H1 (cell line): ENCODE measurements at places on chromosomes 5 and 9. TPM values are rescaled to one million over a fixed set of nuclear protein-coding genes. Genes with fewer than 3 reads are reported as not detected.

DNA sequence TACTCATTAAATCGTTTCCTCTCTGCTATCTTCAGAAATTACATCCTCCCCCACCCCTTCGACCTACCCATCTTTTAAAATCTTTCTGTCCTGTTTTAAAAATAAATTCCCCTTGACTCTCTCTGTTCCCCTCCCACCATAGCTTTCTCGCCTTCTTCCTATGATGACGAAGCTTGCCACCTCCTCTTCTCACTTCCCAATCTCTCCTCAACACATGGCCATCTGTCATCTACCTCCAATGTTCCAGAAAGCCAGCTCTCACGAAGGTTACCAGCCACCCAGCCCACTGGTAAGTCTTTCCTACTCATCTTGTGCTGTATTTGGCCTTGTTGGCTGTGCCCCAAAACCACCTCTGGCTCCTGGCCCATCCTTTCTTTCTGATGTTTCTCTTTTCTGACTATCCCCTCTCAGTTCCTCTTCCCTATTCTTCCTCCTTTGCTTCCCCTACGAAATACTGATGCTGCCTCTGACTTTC, 346.3 kb downstream of the ENC1 start:
- DNase-seq = no peak

The OBP2B gene
- total RNA-seq = not detected in 2 replicates

- DNase-seq = no peak
These were observed 201.2 kb upstream of the CDKN2B start for GRCh38 chr9:22210262-22210661.

DNA sequence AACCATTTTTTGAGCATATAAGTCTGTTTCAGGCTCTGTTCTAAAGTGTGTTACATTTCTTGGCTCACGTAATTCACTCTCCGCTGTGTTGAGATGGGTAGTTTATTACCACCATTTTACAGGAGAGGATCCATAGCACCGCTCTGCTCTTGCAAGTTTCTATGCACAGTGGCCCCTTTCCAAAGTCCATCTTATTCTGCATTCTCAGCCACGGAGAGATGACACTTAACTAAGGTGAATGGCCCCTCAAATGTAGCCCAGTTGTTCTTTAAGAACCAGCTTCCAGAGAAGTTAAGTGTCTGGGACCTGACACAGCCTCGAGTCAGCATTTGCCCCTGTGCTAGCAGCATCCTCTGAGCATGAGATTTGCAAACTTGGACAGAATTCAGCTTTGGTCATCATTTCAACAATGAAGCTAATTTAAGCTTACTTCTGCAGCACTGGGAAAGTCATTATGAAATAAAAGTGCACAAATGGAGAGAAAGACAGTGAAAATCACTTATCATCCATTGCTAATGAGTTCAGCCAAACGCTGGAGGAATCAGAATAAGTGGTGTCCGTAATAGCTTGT, 61.9 kb downstream of the FAM78A start:
- no peak for DNase-seq

The RASEF gene
- total RNA-seq = 4.3 and 4.6 TPM in 2 replicates

GRCh38 chr9:133485531-133486260, 6.8 kb upstream of the SLC2A6 start:
- no peak for DNase-seq

GRCh38 chr5:160061770-160062169, 52.8 kb downstream of the TTC1 start:
- peak; percentile 64 for DNase-seq

The ST8SIA4 gene
- 0.50 and 0.77 TPM in 2 replicates for total RNA-seq

GRCh38 chr9:72880821-72881220, 72.0 kb downstream of the ALDH1A1 start:
- no peak for DNase-seq

DNA sequence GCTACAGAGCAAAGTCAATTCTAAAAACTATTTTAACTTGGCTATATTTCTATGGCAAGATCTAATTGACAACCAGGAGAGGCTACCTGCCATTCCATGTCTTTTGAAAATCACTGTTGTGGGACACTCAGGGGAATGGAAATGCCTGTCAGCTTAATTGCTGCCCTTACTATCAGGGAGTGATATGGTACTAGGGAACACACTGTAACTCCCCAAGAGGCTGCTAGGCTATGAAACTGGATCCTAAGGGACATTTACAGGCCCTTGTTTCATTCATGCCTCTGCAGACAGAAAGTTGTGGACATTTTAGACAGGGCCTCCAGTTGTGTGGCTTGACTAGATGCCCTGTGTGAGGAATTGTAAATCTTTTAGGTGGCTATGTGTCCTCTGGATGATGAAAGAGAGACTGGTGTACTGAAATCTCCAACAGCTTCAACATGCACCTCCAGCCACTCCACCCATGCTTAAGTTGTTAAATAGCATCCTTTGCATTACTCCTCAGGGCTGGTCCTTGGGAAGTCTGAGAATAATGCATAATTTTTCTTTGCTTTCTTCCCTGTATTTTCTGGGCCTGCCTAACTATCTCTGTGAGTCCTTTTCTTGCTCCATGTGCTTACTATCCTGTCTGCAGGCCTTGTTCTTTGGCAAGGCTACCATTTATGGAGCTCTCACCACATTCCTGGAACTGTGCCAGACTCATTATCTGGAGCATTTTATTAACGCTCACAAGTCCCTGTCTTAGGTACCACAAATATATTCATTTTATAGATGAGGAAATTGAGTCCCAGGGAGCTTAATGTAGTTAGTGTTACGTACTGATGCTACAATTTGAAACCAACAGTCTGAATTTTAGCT, 3.2 kb downstream of the MROH2B start:
- no peak for DNase-seq

DNA sequence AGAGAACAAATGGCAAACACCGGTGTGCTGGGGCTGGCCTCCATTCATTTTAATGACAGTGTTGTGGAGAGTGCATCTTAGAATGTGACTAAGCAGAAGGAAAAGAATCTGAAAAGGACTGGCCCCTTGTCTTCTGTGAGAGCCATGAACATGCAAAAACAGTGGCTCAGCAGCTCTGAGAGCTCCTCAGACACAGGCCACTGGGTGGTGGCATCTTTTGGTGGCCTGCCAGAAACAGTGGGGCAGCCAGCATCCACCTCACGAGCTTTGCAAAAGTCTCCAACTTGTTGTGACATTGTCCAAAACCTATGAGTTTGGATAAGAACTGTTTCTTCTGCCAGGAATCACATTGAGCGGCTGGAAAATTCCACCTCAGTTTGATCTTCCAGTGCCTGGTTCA, 233.4 kb downstream of the NR3C1 start:
- DNase-seq = no peak

The FGF1 gene
- 0.11 and 0.50 TPM in 2 replicates for total RNA-seq

The PRDM9 gene
- total RNA-seq = not detected in 2 replicates

The CDHR2 gene
- 0.43 and 0.69 TPM in 2 replicates for total RNA-seq

The SLC34A3 gene
- not detected in 2 replicates for total RNA-seq

The LRRC70 gene
- total RNA-seq = 0.17 and 0.67 TPM in 2 replicates

The GLE1 gene
- 14.9 and 15.1 TPM in 2 replicates for total RNA-seq

GRCh38 chr9:87405677-87406542, 91.8 kb upstream of the DAPK1 start:
- no peak for DNase-seq

DNA sequence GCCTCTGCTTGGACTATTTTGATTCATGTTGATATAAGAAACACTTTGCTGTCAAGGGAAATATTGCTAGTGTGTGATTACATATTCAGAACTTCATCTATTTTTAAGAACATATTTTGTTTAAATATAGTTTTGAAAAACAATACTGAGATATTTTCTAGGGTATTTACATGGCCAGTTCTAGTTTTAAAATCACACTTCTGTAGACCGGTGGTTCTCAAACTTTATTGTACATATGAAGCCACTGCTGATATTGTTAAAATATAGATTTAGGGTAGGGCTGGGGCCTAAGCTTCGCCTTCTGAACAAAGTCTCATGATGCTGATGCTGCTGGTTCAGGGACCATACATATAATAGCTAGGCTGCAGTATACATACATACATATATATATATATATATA, 1000.0 kb downstream of the PTPRD start:
- no peak for DNase-seq

GRCh38 chr5:37478121-37478894, 99.2 kb downstream of the WDR70 start:
- DNase-seq = no peak

DNA sequence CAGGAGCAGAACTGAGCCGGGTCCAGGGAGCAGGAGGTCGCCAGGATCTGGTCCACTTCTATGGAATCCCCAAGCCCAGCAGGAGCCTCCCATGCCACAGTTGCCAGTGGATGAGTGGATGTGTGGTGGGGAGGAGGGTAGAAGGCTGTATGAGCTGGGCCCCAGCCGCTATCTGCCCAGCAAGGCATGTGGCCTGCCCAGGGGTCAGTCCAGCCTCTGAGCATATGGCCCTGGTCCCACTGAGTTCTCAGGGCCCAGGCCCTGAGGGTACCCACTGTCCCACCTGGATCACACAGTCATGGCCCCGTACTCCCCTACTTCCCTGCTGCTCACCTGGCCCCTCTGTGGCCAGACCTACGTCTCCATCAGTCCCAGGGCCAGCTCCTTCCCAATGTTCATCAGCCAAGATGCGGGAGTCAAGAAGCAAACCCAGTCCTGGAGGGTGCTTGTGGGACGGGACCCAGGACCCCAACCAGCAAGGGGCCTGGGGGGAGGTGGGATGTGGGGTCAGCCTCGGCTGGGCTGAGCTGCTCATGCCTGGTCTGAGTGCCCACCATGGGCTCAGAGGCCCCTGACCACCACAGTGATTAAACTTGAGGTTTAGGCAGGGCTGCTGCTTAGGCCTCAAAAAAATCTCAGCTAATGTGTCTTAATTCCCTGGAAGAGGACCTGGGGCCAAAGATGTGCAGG, 152.7 kb downstream of the COL23A1 start:
- no peak for DNase-seq

The NDOR1 gene
- 32.3 and 33.2 TPM in 2 replicates for total RNA-seq

The BTNL8 gene
- 0.27 and 0.48 TPM in 2 replicates for total RNA-seq
